ENCODE measurements at places on chromosomes 6 and 20. TPM values are rescaled to one million over a fixed set of nuclear protein-coding genes. Genes with fewer than 3 reads are reported as not detected.

The CGAS gene
- polyA plus RNA-seq: 2.0 TPM

The TP53INP2 gene
- 8.6 TPM for polyA plus RNA-seq

The ADGB gene
- not detected for polyA plus RNA-seq

The PNLDC1 gene
- 0.19 TPM for polyA plus RNA-seq

The KHDC1 gene
- polyA plus RNA-seq: 5.9 TPM

The TFAP2C gene
- not detected for polyA plus RNA-seq

The TINAG gene
- polyA plus RNA-seq: not detected

The LINC00237 gene
- not detected for polyA plus RNA-seq

The PRL gene
- not detected for polyA plus RNA-seq

The ZNF334 gene
- 4.0 TPM for polyA plus RNA-seq

The LY6G5C gene
- polyA plus RNA-seq: 2.7 TPM

Data from AG04450 (cell line).